ENCODE measurements at places on chromosomes 11 and 22.

GRCh38 chr11:75632962-75633361 is 35.9 kb downstream of the MAP6 start:
- no peak for DNase-seq

- DNase-seq = no peak
Observed at GRCh38 chr11:117187799-117188481, 9.4 kb downstream of the SIDT2 start.

DNA sequence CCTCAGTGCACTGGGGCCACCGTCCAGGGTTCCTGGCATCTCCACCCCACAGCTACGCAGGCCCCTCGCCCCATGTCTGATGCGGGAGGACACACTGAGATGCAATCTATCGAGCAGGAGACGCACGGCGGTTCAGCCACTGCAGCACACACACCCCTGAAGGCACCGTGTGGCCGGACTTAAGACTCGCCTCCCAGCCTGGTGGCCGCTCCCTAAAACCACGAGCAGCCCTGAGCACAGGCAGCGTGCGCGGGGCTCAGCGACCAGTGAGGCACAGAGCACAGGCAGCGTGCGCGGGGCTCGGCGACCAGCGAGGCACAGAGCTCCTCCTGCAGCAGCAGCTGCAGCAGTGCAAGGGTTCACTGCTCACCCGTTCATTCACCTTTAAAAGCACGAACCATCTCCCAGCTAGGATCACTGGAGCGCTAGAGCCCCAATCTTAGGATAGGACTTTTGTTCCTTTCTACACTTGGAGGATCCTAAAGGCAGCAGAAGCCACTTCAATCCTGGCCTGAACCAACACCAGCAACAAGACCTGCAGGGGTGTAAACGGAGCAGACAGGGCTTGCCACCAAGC is 31.4 kb downstream of the TOLLIP start:
- DNase-seq = no peak

DNA sequence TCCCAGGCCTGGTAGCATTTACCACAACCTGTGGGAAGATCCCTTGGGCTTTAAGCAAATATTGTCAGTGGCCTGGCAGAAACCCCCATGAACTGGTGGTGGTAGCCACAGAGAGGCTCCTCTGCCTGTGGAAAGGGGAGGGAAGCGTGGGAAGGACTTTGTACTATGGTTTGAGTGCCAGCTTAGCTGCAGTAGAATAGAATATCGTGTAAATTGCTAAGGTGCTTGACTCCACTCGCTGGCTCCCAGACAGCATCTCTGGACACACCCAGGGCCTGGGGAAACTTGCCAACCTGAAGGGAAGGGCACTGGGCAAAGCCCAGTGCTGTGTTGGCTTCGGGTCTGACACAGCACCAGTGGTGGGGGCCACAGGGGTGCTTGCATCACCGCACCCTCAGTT is 52.6 kb downstream of the XRRA1 start:
- no peak for DNase-seq

GRCh38 chr11:19785265-19785664 is 72.6 kb downstream of the NAV2 start:
- no peak for DNase-seq

- DNase-seq = no peak
Observed at GRCh38 chr11:109112261-109112660, 309.7 kb upstream of the C11orf87 start.

DNA sequence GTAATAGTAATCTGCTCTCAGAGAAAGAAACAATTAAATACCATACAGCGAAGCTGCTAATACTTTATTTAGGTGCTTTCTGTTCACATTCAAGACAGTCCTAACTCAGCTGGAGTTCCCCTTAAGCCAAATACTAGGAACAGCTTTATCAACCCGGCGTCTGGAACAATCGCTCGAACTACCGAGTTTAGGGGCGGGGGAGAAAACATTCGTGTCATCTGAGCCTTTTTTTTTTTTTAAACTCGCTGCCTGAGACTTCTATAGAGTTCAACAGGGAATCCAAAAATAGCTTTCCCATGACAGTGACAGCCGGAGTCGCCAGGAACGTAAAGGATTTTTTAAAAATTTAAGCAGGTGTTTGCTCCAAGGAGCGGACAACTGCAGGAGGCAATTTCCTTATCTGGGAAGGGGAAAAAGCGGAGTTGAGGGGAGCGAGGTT is 852 bp downstream of the TRAF6 start:
- no peak for DNase-seq

Data from activated CD4-positive, alpha-beta T cell treated with anti-CD3 and anti-CD28 coated beads for 48 hours (primary cell).